ENCODE measurements at places on chromosomes 2 and 18.

GRCh38 chr18:615773-616172, 19.0 kb downstream of the CLUL1 start:
- no peak for DNase-seq

DNA sequence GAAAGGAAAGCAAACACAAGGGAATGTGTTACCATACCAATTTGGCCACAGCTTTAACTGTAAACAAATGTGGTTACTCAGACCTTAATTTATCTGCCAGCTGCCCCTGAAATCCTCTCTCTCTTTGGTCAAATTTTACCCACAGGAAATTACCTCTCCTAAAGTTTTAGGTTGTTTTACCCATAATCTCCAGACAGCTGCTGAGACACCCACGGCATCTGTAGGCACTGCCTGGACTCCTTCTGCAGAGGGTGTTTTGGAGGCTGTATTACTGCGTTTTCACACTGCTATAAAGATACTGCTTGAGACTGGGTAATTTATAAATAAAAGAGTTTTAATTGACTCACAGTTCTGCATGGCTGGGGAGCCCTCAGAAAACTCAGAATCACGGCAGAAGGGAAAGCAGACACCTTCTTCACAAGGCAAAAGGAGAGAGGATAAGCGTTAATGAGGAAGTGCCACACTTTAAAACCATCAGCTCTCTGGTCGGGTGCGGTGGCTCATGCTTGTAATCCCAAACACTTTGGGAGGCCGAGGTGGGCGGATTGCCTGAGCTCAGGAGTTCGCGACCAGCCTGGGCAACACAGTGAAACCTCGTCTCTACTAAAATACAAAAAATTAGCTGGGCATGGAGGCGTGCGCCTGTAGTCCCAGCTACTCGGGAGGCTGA, 677.5 kb upstream of the FSHR start:
- DNase-seq = no peak

- DNase-seq = no peak
Measured at GRCh38 chr2:86411396-86411795, 29.8 kb upstream of the KDM3A start.

DNA sequence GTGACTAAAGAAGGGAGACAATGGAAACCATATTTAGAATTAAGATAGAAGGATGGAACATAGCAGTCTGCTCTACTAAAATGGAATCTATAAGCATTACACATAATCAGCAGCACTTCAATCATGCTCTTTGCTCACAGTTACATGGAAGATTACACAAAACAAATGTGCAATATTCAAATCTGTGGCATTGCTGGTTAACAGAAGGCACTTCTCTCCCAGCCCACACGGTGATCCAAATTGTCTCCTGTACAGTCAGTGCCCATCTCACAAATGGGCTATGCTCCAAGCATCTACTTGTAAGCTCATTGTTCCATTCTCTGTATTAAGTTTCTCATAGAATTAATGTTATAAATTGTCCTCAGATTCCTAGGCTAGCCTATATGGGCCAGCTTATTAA, 716.6 kb downstream of the NRXN1 start:
- DNase-seq = no peak

DNA sequence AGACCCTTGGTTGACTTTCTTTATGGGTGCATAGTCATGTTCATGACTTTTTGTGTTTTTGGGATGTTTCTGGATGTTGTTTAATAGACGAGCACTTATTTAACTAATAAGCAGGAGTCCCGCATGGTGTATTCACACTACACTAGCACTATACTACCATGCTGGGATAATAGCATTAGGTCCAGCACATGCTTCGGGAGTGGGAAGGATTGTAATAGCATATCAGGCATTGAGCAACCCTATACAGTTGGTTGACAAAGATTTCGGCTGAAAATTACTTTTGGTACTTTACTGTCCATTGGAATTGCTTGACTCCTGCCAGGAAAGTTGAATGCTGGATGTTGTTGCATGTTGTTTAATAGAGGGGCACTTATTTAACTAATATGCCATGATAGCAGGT, 2.8 kb downstream of the SH3RF3 start:
- DNase-seq = no peak
